ENCODE measurements at places on chromosomes 7 and 10.

GRCh38 chr7:144653449-144653848 is 182.4 kb downstream of the TPK1 start:
- no peak for DNase-seq

GRCh38 chr10:95542330-95542729 is 18.8 kb downstream of the SORBS1 start:
- no peak for DNase-seq

DNA sequence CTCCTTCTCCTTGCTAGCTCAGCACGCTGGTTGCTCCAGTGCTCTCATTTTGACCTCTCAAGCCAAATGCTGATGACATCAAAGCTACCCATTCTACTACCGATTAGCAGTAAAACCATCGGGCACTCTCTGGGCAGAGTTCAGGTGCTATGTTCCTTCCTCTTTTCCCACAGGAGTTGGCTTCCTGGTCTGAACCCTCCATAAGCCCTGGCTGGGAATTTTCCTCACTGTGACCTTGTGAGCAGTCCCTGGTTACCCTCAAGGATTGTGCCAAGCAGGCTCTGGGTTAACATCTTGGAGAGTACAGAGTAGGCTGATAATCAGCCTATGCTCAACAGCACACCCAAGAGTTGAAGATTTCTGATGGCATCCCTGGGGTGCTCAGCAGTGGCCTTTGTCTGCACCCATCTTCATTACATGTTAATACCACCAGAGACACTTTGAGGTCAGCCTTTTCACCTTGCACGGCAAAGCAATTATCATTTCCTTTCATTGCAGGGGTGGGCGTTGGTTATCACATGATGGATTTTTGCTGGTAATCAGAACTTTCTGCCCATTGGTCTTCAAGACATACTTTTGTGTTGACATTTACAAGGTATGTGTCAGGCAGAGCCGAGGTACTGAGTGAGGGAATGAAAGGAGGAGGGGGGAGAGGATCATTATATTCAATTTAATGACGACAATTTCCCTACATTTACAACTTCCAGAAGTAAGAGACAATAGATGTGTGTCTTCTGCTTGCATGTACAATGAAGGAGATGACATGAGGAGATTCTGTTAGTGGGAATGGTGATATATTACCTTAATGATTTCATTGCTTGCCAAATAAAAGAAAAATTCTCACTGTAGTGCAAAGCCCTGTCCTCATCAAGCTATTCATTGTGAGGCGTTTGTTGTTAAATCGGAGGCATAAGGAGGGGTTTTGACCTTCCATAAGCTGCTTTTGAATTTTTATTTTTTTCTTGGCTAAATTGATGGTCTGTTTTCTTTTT is 452.0 kb downstream of the LRMDA start:
- DNase-seq, result no peak

GRCh38 chr7:134174795-134175261 is 47.7 kb downstream of the LRGUK start:
- DNase-seq, result no peak

DNA sequence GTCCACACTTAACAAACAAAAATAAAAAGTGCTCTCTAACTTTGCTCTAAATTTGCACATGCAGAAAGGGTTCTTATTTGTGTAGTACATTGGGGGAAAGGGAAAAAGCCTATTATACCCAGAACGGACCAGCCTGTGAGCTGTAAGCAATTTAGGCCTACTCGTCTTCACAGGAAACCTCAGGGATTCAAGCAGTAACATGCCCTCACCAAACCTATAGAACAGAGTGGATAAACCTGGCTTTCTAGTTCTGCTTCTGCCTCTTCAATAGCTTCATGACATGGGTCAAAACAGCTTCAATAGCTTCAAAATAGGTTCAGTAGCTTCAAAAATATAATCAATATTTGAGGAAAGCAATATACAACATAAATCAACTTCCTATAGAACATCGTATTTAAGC is 163.7 kb downstream of the ARL4A start:
- DNase-seq, result no peak

GRCh38 chr7:47720141-47720906 is 138.4 kb upstream of the TNS3 start:
- no peak for DNase-seq

DNA sequence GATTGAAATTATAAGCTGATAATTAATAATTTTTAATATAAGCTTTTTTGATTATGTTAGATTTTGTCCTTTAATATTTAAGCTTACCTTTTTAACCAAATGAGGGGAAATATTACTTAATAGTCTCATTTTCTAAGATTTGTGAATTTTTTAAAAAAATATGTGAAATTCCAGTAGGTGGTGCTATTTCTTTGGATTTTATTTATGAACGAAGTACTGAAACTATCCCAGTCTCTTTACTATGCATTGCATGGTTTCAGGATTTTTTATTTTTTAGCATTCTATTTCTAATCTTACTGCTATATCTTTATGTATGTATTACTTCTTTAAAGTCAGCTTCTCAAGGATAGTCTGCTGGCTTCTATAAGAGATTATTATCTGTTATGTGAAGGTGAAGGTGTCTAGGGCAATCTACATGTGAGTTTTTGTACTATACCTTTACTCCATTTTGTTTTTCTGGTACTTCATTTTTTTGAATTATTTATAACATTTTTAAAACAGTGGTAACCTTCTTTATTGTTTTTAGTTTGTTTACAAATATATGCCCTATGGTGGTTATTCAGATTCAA is 78.3 kb downstream of the ATRNL1 start:
- DNase-seq, result no peak

GRCh38 chr7:36748017-36748487 is 23.8 kb upstream of the AOAH start:
- DNase-seq, result no peak

- no peak for DNase-seq
Measured at GRCh38 chr7:36652431-36652830, 71.9 kb downstream of the AOAH start.

- no peak for DNase-seq
Measured at GRCh38 chr10:133324198-133324792, 12.4 kb downstream of the CALY start.

DNA sequence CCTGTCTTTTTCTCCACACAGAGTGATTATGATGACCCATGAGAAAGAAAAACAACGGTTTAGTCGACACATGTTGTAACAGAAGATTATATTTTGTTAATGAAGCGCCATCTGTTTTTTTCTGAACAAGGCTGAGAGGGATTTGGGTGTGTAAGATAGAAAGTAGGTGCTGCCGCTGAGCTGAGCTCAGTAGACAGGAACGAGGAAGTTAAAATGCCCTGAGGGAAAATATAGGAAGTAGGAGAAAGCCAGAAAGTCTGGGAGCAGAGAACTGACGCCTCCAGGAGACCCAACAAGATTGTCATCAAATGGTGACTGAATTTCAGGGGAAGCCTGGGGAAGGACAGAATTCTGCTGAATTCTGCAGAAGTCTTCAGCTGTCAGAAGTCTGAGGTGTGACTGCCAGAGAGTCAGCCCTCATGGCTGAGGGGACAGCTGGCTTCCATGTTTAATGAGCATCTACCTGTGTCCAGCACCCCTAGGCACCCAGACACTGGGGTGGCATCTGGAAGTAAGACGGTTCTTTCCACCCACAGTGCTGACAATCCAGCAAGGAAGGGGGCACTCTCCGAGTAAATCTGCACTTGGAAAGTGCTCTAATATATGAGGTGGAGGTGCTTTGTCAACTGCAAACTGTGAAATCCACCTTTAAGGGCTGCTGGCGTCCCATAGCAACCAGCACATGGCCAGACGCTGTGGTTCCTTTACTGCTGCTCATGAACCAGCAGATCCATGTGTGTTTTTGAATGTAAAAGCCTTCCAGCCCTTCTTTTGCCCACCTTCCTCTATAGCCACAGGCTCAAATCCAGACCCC is 12.5 kb upstream of the TSPAN15 start:
- no peak for DNase-seq
